ENCODE measurements at places on chromosomes 13 and 19. TPM values are rescaled to one million over a fixed set of nuclear protein-coding genes. Genes with fewer than 3 reads are reported as not detected.

TLE6 gene
- polyA plus RNA-seq, result 11.0 TPM

ZNF284 gene
- 3.5 TPM for polyA plus RNA-seq

KCNN1 gene
- 5.1 TPM for polyA plus RNA-seq

PRTN3 gene
- polyA plus RNA-seq, result 1.6 TPM

ZFP14 gene
- 13.3 TPM for polyA plus RNA-seq

VN1R2 gene
- polyA plus RNA-seq, result 0.25 TPM

ASPDH gene
- 11.1 TPM for polyA plus RNA-seq
